ENCODE measurements at places on chromosomes 11 and 22. TPM values are rescaled to one million over a fixed set of nuclear protein-coding genes. Genes with fewer than 3 reads are reported as not detected.

Gene MYO18B
- not detected for total RNA-seq

Gene PICALM
- 89.9 TPM for total RNA-seq

Gene ANO9
- total RNA-seq = 0.96 TPM

Gene TRIM49D2
- total RNA-seq = not detected

Gene WNT11
- total RNA-seq = 1.3 TPM

Gene OR2AG1
- not detected for total RNA-seq

Gene NTM
- total RNA-seq = not detected

Gene IL10RA
- total RNA-seq = 0.08 TPM

Gene CCND1
- total RNA-seq = 194 TPM

Gene CARD18
- not detected for total RNA-seq

Gene IFITM10
- total RNA-seq = 1.0 TPM

Gene CLTCL1
- total RNA-seq = 3.5 TPM

Gene OR10G7
- not detected for total RNA-seq

Gene NXPE4
- total RNA-seq = not detected

Gene MOGAT2
- not detected for total RNA-seq

Gene LDHAL6A
- total RNA-seq = not detected

Gene CSNK2A3
- total RNA-seq = 1.7 TPM

Gene ZNF280A
- total RNA-seq = 2.8 TPM

Gene GAB4
- total RNA-seq = not detected

Gene CLDN5
- total RNA-seq = not detected

Gene KRTAP5-10
- total RNA-seq = not detected

Gene NNMT
- 151 TPM for total RNA-seq

Gene OR4A16
- total RNA-seq = not detected

Gene MIOX
- total RNA-seq = not detected

Gene UCP3
- 1.7 TPM for total RNA-seq

Gene SCGB1D2
- not detected for total RNA-seq

Gene CRACR2B
- 3.4 TPM for total RNA-seq

Gene KIRREL3
- 8.8 TPM for total RNA-seq

Gene VWCE
- 0.78 TPM for total RNA-seq

Gene JAML
- total RNA-seq = not detected

Gene TUBA8
- 0.67 TPM for total RNA-seq

Gene CD82
- total RNA-seq = 8.5 TPM

Gene XKR3
- not detected for total RNA-seq

Gene NUDT8
- total RNA-seq = 14.4 TPM

Gene MYRF
- 21.2 TPM for total RNA-seq

Gene USP2
- 0.60 TPM for total RNA-seq

Gene CCDC81
- 0.17 TPM for total RNA-seq

Gene IL18BP
- total RNA-seq = 3.6 TPM

Gene GGT5
- 1.9 TPM for total RNA-seq

Gene WNT7B
- 122 TPM for total RNA-seq

Gene EXPH5
- total RNA-seq = not detected

Gene FAM227A
- total RNA-seq = 0.50 TPM

Gene CTSF
- total RNA-seq = 33.8 TPM

Gene APOBEC3B
- 31.5 TPM for total RNA-seq

Gene FOLH1
- not detected for total RNA-seq

Gene FAT3
- 0.38 TPM for total RNA-seq

Gene GLB1L3
- total RNA-seq = not detected

Gene RFPL2
- total RNA-seq = 0.30 TPM

Gene GAL
- total RNA-seq = 19.3 TPM

Gene MS4A6E
- total RNA-seq = not detected

Gene PTPRCAP
- total RNA-seq = 0.34 TPM

Gene PKNOX2
- total RNA-seq = not detected

All from A549 treated with CpdA at 1 μM for 4 hours (cell line).